Activated CD8-positive, alpha-beta memory T cell treated with anti-CD3 and anti-CD28 coated beads for 24 hours (primary cell): ENCODE measurements at places on chromosomes 1 and 21.

GRCh38 chr1:178931858-178932551 is 61.1 kb upstream of the ANGPTL1 start:
- no peak for DNase-seq

DNA sequence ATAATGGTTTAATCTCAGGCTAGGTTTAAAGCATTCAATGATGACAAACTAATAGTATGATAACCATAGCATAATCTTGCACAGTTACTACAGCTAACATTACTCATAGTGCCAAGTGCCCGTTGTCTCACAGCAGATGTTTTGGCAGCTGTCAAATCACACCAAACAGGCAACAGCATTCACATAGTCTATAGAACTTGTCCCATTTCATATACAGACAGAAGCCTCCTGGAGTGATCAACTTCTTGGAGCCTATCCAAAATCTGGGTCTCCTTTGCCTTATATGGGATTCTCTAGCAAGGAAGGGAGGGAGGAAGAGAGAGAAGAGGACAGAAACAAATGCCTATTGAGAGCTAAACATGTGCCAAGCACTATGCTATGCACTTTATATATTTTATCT is 250.6 kb upstream of the ZP4 start:
- DNase-seq: no peak

DNA sequence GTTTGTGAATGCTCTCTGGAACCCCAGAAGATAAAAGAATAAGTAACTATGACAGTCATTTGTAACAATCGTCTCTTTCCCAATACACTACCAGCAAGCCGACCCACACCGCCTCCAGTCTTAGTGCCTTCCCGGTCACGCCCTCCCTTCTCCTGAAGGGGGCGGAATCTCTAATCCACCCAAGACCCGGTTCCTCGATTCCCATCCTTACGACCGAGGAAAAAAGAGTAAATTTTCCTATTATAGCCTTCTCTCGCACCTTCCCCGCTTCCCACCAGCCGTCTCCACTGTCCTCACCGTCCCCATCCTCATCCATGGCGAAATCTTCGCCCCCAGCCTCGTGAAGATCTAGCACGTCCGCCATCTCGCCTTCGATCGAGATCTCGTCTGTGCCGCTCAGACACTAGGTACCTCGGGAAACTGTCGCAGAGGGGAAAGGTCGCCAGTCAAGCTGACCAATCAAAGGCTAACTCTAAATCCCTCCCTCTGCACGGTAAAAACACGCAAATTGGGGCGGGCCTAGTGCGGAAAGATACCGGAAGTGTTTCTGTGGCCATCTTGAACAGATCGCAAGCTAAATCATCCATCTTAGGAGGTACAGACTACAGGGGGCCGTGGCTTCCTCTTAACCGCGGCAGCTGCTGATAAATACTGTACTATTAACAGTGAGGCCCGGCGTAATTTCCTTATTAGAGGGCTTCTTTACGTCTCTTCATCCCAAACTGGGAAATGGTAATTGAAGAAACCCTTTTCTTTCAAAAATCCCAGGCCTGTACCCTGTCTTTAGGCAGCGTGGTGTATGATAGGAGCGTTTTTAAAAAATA is at the start of gene RBM8A:
TSS of gene RBM8A (minus strand) at position 422 of the 824 bp plus-strand sequence. CDS start at position 364, 58 bp downstream.
- peak; percentile 92 for DNase-seq

DNA sequence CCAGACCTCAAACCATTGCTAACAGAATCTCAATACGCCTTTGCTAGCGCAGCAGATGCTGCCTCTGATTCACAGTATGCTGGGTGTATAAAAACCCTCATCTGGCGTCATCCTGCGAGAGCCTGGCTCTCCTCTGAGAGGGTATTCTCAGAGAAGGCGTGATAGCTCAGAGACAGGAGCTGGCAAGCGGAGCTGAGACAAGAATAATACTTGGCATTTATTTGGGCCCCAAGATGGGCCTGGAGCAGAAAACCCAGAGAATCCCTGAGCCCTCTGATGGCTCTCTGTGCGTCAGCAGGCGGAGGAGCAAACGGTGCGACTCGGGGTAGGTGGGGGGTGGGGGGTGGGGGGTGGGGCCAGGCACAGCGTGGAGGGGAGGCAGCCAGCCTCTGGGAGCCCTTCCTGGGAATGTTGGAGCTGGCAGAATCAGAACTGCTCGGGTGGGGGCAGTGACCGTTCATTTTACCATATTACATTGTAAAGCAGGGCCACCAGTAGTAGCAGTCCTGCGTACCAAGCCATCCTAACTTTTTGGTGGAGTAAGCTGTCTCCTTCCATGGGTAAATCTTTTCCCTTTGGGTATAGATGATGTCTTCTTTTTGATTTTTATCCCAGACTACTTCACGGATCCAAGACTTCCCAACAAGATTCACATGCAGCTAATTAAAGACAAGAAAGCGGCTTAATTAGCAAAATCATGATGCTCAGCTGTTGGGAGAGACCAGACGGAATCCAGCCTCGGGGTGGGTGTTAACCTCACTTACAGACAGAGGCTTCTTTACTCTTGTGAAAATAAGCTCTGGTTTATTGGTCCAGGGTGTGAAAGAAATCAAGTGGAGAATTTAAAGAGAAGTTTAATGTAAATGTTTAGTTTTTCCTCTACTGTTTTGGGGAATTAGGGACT is 7.1 kb downstream of the RIIAD1 start:
- DNase-seq: no peak

GRCh38 chr1:44605914-44606615 is 68.2 kb downstream of the TMEM53 start:
- DNase-seq: no peak

- DNase-seq: no peak
Observed at GRCh38 chr1:231200388-231201031, 38.7 kb downstream of the TRIM67 start.

GRCh38 chr1:188425687-188426086 is 1596.9 kb downstream of the PLA2G4A start:
- DNase-seq: no peak

DNA sequence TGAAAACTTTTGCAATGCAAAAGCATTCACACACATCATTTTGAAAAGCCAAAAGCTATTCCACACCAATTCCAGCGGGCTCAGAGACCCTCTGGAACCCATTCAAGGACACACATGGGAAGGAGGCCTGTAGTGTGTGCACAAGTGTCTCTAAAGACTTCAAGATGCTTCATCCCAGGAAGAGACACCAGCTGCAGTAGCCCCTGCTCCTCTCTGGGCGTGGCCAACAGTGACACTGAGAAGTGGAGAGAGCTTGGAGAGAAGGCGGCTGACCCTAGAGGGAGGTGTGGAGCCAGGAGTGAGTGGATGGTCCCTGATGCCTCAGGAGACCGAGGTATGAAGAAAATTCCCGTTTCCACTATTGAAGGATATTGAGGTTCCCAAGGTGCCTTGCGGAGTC is 14.9 kb upstream of the TNNI1 start:
- DNase-seq: no peak
